ENCODE measurements at places on chromosomes 3 and 15.

GRCh38 chr3:47163169-47164006 lies 525 bp downstream of the SETD2 start:
- DNase-seq = peak; percentile 70

- no peak for DNase-seq
Observed at GRCh38 chr15:84616235-84616634, 15.4 kb downstream of the ZSCAN2 start.

DNA sequence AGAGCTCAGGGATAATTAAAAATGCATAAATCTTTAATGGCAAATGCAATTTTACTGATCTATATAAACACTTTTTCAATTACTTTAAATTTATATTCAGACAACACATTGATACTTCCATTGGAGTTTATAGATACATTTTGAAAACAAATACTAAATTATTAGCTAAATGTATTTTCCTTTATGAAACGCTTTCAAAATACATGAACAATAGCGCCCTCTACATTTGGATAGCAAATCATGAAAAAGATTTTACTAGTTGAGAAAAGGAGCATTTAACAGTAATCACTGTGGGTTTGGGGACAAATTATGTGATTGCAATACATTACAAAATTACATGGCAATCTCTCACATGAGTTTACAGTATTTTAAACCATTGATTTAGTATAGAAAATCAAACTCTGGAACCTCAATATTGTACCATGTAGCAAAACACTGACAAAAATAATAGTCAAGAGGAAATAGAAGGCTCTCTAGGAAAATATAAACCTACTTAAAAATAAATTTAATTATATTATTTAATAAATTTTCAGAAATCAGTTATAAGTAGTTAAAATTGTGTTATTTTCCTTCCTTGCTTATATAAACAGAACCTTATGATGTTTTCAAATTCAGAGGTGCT lies 207.9 kb downstream of the ZIC1 start:
- DNase-seq = no peak

- peak; percentile 98 for DNase-seq
Observed at GRCh38 chr3:46978985-46979944, at the start of gene NBEAL2. Gene NBEAL2, plus strand, starts transcription at chr3:46979666. Its CDS starts 196 bp downstream, at chr3:46979862.

DNA sequence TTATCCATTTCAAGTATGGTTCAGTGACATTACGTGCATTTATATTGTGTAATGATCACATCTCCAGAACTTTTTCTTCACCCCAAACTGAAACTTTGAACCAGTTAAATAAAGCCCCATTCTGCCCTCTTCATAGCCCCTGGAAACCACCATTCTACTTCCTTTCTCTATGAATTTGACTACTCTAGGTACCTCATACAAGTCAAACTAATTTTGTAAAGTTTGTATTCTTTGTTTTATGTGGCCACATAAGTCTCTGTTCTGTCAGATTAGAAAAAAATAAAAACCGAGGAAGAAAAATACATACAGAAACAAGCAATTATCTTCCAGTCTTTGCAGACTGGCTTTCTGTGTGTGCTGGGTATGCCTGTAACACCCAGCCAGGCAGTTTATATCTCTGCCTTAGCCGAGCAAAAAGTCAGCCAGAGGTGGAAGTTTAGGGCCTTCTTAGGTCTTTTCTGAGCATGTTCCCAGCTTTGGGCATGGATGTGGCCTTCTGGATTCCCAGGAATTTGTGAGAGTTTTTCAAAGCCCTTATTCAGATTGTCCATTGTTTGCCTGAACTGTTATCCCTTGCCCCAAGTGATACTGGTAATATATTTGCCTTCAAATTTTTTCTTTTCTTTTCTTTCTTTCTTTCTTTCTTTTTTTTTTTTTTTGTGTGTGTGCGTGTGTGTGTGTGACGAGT lies 6.0 kb upstream of the GRAMD1C start:
- DNase-seq = no peak

- DNase-seq = no peak
Observed at GRCh38 chr15:65027593-65027992, 1.8 kb downstream of the MTFMT start.

- peak; percentile 65 for DNase-seq
Observed at GRCh38 chr3:129015388-129016105, 14.4 kb downstream of the EFCC1 start.

DNA sequence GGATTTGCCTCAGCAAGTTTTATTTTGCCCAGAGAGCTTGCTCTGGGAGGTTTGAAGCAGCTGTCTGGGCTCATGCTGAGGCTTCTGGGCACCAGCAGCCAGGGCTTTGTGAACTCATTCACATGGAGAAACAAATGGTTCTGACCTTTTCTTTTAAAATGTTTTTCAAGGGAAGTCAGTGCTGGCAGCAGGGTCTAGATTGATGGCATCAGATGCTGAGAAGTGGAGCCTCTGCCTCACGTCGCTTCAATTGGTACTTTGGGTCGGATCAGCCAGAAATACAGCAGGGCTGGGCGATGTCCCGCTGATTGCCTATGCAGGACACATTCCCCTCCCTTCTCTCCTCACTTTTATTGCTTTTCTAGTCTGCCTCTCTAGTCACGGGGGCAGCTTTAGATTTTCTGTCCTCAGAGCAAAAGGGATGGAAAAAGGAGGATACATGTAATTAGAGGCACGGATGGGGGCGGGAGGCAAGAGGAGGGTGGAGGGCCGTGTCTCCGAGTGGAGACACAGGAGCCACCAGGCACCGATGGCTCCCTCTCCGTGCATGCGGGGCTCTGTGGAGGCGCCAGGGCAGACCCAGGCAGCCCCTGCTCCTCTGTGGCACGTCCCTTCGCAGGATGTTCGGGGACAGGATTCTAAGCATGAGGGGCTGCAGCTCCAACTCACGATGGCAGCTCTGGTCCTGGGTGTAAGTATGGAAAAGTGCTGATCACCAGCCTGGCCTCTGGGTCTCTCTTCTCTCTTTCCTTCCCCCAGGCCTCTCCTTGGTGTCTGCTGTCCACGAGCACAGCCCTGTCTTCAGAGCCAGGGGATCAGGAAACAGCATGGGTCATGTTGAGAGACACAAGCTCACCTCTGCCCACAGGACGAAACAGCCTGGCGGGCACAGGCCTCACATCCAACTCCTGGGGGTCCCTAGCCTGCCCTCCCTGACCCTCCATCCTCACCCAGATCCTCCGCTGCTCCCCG lies 116.1 kb downstream of the FAM43A start:
- DNase-seq = no peak

DNA sequence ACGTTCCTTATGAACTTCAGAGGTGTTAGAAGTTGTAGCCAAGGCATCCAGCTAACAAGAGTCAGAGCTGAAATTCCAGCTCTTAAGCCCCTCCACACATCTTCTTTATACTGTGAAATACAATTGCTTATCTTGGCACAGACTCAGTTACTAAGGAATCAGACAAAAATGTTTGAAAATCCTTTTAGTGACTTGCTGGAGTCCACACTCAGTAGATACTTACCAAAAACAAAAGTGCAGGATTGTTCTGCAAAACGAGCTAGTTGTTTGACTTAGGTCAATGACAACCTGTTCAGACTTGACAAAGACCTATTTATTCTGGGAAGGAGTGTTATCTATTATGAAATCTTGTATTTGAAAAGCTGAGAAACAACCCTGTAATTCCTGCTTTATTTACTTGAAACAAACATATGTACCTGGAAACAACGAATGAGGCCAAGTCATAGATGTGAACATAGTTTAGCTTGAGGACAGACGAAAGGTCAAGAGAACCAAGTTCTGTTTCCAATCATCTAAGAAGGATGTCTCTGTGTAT lies 38.5 kb downstream of the B3GNT5 start:
- no peak for DNase-seq

GRCh38 chr15:101107625-101108460 lies 144.0 kb downstream of the CHSY1 start:
- no peak for DNase-seq

DNA sequence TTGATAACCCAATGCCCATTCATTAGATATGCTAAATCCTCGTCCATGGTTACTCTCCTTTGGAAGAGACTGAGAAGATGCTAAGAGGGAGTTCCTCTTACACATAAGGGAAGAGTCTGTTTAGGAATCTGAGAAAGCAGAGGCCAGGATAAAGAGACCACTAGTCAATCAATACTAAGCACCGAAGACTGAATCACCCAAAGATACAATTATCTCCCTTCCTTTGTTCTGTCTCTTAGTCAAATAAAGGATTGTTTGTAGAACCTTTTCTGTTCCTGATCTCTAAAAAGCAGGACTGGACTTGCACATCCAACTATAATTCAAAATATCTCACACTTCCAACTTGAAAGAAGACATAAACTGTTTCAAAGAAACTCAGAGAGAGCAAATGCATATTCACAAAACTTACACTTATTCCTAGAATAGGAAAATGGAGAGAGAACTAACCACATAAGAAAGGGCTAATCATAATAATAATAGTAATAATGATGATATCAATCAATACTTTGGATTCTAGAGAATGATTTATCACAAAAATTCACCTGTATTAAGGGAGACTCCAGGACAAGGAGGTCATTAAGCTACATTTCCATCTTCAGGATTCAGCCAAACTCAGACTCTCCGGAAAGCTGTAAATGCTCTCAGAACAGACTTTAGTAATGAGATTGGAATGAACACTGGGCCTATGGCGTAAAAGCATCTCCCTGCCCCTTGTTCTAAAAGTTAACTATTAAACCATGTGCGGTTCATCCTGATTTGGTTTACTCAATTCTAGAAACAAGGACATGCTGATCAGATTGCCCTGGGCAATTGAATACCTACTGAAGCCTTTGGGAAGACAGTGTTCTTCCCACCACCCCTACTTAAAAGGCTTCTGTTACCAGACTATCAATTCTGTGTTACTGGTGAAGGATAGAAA lies 401.5 kb downstream of the ZBTB20 start:
- no peak for DNase-seq

DNA sequence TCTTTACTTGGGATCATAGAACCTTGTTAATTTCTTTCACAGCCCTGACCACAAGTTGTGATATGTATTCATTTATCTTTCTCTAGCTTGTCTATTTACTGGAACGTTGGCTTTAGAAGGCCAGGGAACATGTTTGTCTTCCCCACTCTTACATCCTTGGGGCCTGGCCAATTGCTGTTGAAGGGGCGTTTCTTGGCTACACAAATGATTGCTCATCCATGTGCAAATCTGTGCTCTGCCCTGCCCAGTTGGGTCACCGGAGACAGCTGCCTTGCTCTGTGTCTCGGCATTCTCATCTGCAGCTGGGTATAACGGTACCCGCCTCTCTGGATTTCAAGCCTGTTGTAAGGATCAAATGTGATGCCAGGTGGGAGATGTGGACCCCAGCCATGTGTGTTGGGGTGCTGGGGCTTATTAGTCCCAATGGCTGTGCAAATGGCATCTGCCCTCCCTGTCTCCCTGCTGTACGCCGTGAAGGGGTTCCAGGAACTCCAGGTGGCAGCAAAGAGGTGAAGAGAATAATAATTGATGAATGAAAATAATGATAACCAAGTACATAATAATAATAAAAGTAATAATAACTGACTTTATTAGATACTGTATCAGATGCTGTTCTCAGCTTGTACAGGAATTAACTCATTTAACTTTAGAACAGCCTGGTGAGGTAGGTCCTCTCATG lies 24.0 kb upstream of the TLE3 start:
- no peak for DNase-seq
